ENCODE measurements at places on chromosomes 6 and 20.

DNA sequence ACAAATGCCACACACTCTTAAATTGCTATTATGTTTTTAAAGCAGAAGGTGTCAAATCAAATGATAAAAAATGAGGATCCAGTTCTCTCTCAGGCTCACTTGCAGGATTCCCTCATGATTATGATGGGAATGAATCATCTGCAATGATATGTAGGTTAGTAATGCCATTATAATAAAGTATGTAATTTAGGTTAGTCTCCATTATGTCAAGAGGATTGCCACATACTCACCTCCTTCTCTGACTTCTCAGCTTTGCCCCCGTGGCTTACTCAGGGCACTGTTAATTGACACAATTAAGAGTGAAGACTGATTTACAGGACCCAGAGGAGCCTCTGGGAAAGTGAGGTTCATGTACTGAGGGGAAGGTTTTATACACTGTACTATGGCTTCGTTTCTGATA is 591.7 kb upstream of the NRSN1 start:
- no peak for DNase-seq

DNA sequence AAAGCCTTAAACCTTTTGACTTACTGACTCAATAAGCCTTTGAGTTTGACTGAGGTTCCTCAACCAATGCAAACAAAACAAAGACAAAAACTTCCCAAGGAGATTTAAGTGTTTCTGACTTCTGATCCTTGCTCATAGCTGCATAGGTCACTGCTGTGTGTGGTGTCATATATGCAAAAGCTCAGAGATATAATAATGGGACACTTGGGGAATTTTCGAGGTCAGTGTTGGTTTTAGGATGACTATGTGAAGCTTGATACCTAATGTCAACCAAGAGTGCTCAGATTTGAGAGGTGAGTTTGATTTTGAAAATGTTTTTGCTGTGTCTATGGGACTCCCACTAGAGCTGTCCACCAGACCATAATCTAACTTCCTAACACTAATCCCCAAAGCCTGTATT is 26.2 kb downstream of the ZKSCAN8 start:
- no peak for DNase-seq

GRCh38 chr6:82616386-82617028 is 252.9 kb downstream of the TPBG start:
- DNase-seq, result no peak

DNA sequence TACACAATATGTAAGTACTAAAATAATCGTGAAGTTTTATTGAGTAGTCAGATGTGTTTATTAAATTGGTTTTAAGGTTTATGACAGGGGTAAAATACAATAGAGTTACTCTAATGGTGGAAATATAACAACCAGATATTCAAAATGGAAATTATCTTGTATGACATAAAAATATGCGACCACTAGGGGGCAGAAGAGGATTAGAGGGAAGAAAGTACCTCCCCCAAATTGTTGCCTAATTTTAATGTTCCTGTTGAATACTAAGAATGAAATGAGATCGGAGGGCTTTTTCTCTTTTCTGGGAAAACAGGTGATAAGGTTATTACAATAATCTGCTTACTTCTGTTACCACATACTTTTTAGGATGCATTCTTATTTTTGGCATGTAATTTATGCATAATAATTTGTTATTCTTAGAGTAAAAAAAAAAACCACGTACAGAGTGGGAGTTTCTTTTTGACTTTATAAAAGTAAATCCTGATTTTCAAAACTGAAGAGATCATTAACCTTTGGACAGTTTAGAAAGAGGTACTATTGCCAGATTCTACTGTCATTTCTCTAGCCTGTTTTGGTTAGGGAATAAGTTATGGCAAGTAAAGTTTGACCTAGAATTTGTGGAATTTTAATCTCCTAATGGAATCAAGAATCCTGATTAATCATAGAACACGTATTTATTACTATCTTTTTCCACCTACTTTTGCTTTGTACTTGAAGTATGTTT is 159.2 kb downstream of the CD109 start:
- peak; percentile 63 for DNase-seq

GRCh38 chr6:4128072-4128471 is 7.3 kb downstream of the ECI2 start:
- no peak for DNase-seq

- DNase-seq, result no peak
Observed at GRCh38 chr6:105319331-105319730, 83.6 kb downstream of the PREP start.

- DNase-seq, result no peak
Observed at GRCh38 chr6:26543953-26544352, 5.8 kb downstream of the HMGN4 start.

GRCh38 chr20:17674722-17675518 is 7.1 kb downstream of the RRBP1 start:
- DNase-seq, result no peak

All from activated CD4-positive, alpha-beta T cell treated with anti-CD3 and anti-CD28 coated beads, Interleukin-2, amount 10 ng/mL, durations not matched to agents 7 days and 5 days (primary cell).